ENCODE measurements at places on chromosomes 7 and 10.
A peak's percentile ranks its signal among the peaks of the same experiment; 100 is the strongest.

GRCh38 chr7:38245409-38245977 is 27.9 kb downstream of the TARP start:
- DNase-seq, result no peak

DNA sequence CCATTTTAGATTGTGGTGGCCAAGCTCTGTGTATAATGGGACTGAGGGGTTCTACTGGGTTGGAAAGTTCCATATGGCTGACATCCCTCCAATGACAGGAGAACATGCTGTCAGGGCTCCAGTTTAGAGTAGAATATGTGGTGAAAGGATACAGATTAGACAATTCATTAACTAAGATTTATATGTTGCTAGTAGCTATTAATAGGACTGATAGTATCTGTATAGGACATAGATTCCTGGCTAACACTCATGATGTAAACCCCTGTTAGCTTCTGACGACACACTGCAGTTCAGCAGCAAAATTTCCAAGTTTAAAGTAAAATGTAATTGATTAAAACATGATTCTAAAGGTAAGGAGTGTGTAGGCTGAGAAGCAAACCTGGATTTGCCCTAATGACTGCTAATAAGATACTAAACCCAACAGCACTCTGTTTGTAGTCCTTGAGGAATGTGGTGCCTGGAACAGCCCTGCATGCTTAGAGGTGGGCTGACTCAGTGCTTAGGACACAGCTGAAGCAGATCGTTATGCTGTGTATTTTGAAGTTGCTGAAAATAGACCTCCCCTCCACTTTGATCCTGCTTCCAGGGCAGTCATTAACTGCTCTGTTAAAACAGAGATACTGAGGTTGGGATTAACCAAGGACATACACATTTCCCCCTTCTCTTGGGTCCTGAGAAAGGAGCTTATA is 1129.6 kb downstream of the SORCS3 start:
- DNase-seq, result no peak

DNA sequence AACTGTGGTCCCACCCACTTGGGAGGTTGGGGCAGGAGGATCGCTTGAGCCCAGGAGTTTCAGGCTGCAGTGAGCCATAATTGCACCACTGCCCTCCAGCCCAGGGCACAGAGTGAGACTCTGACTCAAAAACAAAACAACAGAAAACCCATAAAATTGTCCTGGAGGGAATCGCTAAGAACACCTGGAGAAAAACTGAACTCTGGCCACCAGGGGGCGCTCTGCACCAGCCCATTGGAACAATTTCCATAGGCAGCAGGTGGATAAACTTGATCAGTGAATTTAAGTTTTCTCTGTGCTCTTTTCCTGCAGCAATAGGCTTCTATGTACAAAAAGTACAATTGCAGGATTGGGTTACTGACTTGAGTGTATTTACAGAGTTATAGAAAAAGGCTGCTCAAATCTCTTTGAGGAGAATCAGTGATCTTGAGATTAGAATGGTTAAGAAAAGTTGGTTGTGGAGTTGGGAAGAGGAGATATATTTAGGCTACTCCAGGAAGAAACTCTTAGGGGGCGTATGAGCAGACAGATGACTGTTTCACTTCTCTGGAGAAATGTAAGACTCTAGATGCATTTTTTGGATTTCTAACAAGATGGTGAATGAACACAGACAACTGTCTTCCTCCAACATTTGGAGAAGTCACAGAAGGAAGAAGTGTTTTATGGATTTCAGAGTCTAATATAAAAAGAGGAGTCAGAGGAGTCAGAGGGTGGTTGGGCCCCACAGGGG is 274.9 kb upstream of the GALNT17 start:
- peak; percentile 74 for DNase-seq

- DNase-seq, result no peak
Observed at GRCh38 chr10:7272008-7272407, 138.8 kb downstream of the SFMBT2 start.

GRCh38 chr7:73526896-73527821 is 5.1 kb upstream of the BAZ1B start:
- DNase-seq, result no peak

GRCh38 chr7:73429215-73429614 is 4.4 kb upstream of the FZD9 start:
- DNase-seq, result no peak

- DNase-seq, result no peak
Observed at GRCh38 chr10:79375321-79376077, 28.2 kb downstream of the PPIF start.

- DNase-seq, result no peak
Observed at GRCh38 chr7:21364801-21365271, 63.0 kb upstream of the SP4 start.

GRCh38 chr7:15801551-15801950 is 115.1 kb upstream of the MEOX2 start:
- no peak for DNase-seq

GRCh38 chr7:4468320-4469102 is 213.6 kb upstream of the FOXK1 start:
- DNase-seq, result no peak

GRCh38 chr10:57694956-57695608 is 572.6 kb downstream of the IPMK start:
- no peak for DNase-seq

- no peak for DNase-seq
Observed at GRCh38 chr7:135601182-135601581, 43.5 kb downstream of the NUP205 start.

- DNase-seq, result no peak
Observed at GRCh38 chr7:70556761-70557160, 575.2 kb upstream of the GALNT17 start.

GRCh38 chr7:76133839-76134238 is 67.9 kb upstream of the SRRM3 start:
- DNase-seq, result no peak

DNA sequence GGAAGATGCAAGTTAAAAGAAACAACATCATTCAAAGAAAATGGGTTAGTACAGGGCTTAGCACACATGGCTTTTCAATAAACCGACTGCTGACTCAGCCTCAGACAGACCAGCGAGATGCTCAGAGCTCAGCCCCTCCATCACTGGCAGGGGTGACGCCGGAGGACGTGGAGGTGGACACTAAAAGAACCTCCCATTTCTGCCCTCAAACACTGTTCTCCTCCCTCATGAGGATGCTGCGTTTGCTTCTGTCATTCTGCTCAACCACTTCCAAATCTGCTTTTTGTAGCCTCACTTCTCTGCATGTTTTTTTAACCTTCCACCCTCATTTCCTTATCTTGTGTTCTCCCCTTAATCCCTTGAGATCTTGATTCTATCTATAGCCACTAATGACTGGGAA is 15.3 kb downstream of the DENND11 start:
- no peak for DNase-seq

DNA sequence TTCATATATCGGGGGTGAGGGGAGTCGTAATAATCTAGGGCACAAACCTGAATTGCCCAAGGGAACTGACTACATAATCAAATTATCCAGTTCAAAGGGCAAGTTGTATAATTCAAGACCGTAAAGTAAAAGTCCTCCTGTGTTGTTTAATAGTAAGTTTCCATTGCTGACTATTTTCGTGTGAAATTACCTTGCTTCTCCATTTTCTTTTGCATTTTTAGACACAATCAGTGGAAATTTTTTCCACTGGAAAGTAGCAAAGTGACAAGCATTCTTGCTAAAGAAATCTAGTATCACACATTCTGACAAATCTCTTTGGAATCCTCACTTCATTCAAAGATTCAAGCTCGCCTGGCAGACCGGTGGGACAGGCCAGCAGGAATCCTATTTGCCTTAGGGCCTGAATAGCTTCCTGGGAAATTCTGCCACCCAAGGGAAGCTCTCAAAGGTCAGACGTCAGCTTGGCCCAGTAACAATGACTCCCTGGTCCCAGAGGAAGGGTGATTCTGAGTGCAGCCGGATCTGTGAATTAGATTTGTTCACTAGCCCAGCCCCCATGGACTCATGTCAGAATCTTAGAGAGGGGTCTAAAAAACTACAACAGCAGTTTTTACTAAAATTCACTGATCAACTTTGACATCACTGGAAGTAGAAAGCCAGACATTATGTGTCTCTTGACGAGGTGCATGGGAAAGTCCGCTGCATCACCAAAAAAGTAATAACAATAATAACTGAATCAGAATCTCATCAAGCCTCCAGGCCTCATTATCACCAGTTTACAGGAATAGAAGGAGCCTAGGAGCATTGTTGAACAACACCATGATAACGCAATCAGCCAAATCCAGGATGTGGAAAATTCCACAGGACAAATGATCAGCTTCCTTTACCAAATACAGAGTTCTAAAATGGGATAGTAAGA is 161.0 kb downstream of the SKIDA1 start:
- no peak for DNase-seq

- DNase-seq, result no peak
Observed at GRCh38 chr7:82729172-82730030, 285.8 kb upstream of the CACNA2D1 start.

GRCh38 chr10:45224219-45224841 is 91.1 kb downstream of the OR13A1 start:
- DNase-seq, result no peak

- no peak for DNase-seq
Observed at GRCh38 chr10:69474742-69475432, 23.6 kb downstream of the TSPAN15 start.

GRCh38 chr7:31690935-31691334 is 3.9 kb downstream of the PPP1R17 start:
- no peak for DNase-seq

DNA sequence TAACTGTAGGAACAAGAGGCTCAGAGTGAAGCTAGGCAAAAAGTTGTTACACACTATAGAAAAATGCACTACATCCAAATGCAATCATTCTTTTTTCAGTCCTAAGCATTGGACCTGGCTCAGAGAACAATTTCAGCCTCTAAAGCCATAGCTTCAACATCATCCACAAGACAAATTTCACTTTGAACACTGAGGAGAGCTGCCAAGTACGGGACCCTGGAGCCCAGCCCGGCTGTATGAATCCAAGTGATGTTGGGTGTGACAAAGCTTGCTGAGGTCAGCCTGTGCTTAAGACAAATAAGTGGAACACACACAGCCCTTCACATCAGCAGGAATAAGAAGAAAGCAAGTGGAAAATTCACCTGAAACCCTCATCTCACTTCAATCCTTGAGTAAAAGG is 233.1 kb upstream of the PFKP start:
- DNase-seq, result no peak

DNA sequence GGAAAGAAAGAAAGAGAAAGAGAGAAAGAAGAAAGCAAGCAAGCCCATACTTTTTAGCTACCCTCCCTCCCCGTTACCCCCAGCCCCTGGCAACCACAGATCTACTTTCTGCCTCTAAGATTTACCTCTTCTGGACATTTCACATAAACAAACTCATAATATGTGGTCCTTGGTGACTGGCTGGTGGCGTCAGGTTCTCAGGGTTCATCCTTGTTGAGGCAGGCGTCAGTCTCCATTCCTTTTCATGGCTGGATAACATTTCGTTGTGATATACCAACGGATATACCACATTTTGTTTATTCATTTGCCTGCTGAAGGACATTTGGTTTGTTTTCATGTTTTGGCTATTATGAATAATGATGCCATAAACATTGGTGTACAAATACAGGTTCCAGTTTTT is 30.5 kb downstream of the CDH23 start:
- DNase-seq, result no peak

- DNase-seq, result no peak
Observed at GRCh38 chr7:2202901-2203765, 29.6 kb downstream of the MAD1L1 start.

DNA sequence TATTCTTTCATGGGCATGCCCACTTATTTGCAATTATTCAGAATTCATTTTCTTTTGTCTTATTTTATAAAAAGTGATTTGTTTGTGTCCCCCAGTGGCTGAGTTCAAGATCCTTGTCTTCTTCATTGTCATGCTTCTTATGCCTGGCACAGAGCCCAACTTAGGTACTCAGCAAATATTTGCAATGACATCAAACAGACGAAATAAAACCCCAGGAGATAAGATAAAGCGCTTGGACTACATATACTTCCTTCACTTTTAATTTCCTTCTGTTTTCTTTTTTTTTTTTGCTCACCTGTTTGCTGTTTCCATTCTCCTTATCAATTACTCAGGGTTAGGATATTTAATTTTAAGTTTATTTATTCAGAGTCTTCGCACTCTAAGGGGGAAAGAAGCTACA is 225.0 kb downstream of the SDHAF3 start:
- no peak for DNase-seq

DNA sequence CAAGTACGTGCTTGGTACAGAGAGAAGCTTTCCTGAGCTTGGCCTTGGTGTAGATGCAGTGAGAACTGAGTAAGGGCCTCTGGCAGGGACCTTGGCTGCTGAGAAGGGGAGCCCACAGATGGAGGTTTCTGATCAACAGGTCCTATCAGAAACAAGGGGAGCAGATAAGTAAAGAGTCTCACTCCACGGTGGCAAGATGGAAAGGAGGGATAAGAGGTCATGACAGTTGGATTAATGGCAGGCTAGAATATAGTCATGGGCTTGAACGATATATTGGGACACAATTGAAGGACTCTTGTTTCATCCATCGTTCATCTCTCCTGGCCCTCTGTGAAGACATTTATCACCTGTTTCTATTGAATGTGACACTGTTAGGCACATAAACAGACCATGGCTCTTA is 41.5 kb downstream of the MET start:
- DNase-seq, result no peak

DNA sequence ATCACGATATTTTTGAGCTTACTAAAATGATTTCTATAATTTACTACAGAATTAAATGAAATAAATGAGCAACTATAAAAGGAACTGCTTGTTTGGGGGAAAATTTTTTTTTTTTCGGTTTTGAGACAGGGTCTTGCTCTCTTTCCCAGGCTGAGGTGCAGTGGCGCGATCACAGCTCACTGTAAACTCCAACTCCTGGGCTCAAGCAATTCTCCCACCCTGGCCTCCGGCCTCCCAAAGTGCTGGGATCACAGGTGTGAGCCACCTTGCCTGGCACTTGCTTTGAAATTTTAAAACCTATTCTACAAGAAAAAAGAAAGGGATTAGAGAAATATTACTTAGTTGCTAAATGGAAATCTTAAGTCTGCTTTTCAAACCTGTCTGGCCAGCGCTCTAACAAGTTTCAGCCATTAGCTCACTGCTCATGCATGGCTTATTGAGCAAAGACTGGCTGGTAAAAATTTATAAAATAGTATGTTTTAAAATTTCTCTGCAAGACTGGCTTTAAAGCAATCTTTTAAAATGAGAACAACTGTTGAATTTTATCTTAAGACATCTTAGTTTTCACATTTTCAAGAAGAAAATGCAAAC is 144.0 kb downstream of the ATE1 start:
- no peak for DNase-seq

GRCh38 chr7:133023370-133024071 is 58.4 kb downstream of the CHCHD3 start:
- DNase-seq, result no peak

DNA sequence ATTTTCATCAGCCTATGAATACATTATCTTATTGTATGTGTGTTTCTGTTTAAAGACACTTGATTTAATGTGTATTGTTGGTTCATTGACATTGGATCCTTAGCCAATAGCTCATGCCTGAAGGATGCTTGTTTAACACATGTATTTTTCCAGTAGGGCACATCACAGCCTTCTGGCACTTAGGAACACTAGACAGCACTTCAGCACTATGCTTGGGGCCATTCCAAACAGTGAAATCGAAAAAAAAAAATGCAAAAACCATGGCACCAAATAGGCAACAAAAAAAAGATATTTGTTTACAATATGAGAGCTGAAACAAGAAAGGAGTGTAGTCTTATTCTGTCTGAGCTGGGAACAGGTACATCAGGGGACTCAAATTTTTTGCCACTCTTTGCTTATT is 262.8 kb downstream of the SLC25A13 start:
- DNase-seq, result no peak

All from activated CD4-positive, alpha-beta T cell treated with anti-CD3 and anti-CD28 coated beads, Interleukin-2, amount 50 U/mL, for 48 hours (primary cell).